Skeletal muscle cell (primary cell): ENCODE measurements at places on chromosomes 5 and 9.
A peak's percentile ranks its signal among the peaks of the same experiment; 100 is the strongest.

DNA sequence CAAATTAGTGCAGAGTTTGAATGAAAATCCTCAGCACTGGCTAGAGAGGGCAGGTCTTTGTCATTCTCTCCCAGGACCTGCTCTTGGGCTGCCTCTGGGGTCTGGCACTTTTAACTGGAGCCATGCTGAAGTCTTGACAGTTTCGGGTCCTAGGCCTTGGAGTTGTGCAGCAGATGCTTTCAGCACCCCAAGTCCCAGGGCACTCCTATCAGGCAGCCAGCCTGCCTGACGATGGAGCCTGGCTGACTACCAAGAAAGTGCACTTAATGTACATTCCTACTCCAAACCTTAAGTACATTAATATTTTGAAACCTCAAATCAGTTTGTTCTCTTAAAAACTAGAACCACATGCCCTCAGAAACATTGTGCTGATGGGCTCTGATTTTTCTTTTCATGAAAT lies 69.3 kb upstream of the CXCL14 start:
- DNase-seq = no peak

DNA sequence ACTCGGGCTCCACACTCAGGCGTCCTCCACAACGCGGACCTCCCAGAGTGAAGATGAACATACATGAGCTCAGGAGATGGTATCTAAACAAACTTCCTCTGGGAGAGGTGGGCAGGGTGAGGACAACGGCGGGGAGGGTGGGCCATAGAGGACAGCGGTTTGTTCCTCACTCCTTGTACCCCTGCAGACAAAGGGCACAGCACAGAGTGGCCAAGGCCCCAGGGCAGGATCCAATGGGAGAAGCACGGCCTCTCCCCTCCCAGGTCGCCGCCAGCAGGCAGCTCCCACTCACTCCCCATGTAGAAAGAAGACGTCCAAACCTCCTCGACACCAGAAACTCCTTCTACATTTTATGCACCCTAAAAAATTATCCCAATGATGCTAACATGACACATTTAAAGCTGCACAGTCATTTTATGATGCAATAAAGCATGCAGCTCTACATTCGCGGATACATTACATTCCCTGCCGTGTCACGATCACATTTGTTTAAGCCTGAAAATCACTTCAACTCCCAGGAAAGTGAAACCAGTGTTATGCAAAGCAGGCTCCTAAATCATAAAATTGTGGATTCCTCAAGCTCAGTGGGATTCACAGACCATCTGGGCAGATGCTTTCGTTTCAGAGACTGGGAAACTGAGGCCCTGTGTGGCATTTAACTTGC lies 87.5 kb upstream of the SARDH start:
- DNase-seq = peak; percentile 65

- no peak for DNase-seq
Observed at GRCh38 chr5:38319491-38319890, 61.1 kb downstream of the EGFLAM start.

DNA sequence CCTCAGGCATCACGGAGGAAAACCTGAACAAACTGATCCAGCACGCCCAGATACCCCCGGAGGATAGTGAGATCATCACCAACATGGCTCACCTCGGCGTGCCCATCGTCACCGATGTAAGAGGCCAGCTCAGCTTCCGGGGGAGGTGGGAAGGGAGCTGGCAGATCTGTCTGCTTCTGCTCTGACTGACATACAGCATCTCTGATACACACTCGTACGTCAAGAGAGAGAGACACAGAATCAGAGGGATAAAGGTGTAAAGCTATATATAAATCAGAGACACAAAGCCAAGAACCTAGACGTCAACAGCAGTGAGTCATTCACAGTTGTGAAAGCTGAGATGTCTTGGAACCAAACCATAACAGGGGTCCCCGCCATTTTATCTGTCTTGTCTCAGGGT lies 30.1 kb upstream of the CFAP157 start:
- no peak for DNase-seq

- DNase-seq = no peak
Observed at GRCh38 chr9:8825585-8826147, 1026.1 kb upstream of the DMAC1 start.

GRCh38 chr5:54146390-54146789 lies 164.0 kb downstream of the ARL15 start:
- no peak for DNase-seq

DNA sequence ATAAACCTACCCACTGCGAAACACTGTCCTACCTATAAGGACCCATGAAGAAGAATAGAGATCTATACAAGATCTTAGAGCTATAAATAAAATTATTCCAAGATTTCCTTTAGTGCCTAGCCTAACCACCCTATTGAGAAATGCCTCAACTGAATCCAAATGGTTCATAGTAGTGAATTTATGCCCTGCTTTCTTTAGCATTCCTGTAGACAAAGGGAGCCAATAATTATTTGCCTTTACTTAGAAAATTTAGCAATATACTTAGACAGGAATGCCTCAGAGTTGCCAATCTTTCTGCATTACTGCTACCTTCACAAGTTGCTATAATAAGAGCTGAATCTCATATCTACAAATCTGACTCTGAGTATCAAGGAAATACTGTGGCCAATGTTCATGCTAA lies 62.6 kb downstream of the PUM3 start:
- DNase-seq = no peak

DNA sequence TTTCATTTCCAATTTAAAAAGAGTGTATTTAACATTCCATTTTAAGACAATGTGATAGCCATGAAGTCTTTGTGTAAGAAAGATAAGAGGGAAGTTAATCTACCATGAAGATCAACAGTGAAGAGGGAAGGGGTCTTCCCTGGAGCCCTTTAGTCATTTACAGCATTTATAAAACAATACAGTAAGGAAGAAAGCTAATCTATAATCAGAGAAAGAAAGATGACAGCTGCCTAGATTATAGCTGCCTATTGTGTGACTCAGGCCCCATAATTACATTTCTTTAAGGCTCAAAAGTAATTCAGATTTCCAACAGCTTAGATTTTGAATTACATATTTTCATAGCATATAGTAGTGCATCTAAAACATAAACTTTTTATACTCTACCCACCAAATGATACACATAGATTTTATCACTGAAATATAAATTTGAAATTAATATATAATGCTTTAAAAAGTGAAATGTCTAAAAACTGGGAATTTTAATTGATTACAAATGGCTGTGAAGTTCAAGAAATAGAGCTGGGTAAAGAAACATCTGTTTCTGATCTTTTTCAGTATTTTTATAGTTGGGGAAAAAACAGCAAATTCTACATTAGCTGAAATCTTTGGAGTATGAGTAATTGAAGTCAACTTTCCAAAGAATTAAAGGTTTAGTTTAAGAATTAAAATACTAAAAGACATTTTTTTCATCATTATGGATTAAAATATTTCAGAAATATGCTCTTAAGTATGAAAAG lies 89.6 kb downstream of the RIC1 start:
- no peak for DNase-seq

- DNase-seq = no peak
Observed at GRCh38 chr5:167821151-167821550, 470.3 kb upstream of the WWC1 start.

DNA sequence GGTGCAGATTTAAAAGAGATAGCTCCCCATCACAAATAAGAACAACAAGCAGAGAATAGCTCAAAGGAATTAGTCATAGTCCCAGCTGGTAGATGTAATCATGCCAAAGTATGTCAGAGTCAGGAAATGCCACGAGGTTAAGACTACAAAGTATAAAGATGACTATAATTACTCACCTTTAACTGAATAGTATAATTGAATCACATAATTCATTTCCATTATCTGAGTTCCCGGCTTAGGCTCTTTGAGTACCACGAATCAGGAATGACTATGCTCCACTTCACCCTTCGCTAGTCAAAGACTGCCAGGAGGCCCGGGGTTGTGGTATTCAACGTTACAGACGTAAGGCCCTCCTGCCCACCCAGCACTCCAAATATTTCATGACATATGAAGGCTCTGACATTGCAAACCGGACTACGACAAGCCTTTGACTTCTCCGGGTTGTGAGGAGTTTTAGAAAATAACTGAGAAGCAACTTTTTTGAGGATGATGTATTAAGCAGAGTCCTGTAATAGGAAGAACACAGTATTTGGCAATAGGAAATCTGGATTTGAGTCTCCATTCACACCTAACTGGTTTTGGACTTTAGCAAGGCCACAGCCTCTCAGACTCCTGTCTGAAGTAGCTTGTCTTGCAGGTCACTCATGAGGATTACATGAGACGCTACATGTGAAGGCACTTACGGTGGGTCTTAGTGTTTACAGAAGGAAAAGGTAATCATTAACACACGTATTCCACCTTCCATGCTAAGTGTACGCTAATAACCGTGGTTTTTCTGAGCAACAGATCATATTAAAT lies 64.6 kb downstream of the ENC1 start:
- peak; percentile 52 for DNase-seq

DNA sequence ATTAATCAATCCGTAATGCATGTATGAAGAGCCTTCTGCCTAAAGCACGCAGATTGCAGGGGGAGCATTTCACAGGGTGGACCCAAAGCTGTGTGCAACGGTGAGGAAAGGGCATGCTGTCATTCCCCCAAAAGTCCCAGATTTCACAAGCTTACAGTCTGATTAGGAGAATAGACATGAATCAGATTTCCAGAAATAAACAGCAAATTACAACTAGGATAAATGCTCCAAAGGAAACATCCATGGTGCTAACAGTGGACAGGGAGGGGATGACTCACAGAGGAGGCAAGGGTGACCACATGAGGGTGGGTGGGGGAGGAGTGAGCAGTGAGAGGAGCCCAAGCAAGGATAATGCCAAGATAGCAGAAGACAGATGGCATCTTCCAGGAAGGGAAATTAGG lies 258.4 kb upstream of the TAS2R1 start:
- DNase-seq = peak; percentile 76

GRCh38 chr5:36658038-36658756 lies 51.8 kb downstream of the SLC1A3 start:
- no peak for DNase-seq

- no peak for DNase-seq
Observed at GRCh38 chr9:108078375-108078774, 588.8 kb upstream of the KLF4 start.

DNA sequence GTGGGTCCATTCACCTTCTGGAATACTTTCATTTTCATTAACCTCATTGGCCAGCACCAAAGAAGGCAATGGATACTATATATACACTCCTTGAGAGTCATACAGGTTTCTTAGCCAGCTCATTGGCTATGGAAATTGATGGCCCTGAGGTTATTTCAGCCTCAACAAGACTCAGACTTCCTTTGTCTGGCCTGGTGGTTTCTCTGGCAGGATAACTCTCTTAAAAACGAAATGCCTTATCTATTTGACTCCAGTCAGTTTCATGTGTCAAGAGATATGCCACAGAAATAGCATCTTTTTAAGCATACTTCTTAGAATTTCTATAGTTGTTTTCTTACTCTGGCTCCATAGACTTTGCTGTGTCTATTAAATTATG lies 28.9 kb downstream of the CDH9 start:
- no peak for DNase-seq

- no peak for DNase-seq
Observed at GRCh38 chr9:98176391-98177259, 15.8 kb downstream of the CORO2A start.

- no peak for DNase-seq
Observed at GRCh38 chr5:149448831-149449714, 70.0 kb upstream of the IL17B start.

DNA sequence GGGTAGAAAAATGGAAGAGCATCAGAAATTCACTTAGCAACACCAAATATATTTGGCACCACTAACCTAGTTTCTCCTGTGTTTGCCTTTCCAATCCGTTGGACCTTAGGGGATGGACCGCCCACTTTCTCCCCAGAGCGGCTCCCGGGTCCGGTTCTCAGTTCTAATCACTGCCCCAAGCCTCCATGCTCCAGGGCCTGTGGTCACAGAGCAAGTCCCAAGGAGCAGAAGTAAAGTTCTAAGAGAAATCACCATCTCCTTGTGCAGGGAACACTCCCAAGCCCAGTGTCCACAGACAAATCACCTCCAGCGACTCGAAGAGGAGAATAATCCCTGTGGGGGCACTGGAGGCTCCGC lies 728 bp upstream of the SLC1A1 start:
- no peak for DNase-seq

GRCh38 chr5:133445744-133446143 lies 166.6 kb downstream of the FSTL4 start:
- no peak for DNase-seq

DNA sequence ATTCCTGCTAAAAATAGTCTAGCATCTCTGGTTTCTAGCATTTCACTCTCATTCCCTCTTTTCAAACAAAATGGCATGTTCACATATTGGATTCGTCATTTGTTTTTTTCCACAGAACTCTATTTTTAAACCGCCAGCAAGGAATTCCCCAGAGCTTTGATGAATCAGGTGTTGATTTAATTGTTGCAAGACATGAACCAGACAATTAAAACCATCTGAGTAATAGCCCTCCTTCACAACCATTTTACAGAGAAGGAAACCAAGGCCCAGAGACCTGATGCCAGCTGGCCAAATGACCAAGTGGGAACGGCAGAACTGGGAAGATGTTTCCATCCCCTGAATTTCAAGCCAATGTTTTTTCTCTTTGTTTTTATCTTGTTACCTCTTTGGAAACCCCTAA lies 167.0 kb downstream of the CAAP1 start:
- peak; percentile 0 for DNase-seq

DNA sequence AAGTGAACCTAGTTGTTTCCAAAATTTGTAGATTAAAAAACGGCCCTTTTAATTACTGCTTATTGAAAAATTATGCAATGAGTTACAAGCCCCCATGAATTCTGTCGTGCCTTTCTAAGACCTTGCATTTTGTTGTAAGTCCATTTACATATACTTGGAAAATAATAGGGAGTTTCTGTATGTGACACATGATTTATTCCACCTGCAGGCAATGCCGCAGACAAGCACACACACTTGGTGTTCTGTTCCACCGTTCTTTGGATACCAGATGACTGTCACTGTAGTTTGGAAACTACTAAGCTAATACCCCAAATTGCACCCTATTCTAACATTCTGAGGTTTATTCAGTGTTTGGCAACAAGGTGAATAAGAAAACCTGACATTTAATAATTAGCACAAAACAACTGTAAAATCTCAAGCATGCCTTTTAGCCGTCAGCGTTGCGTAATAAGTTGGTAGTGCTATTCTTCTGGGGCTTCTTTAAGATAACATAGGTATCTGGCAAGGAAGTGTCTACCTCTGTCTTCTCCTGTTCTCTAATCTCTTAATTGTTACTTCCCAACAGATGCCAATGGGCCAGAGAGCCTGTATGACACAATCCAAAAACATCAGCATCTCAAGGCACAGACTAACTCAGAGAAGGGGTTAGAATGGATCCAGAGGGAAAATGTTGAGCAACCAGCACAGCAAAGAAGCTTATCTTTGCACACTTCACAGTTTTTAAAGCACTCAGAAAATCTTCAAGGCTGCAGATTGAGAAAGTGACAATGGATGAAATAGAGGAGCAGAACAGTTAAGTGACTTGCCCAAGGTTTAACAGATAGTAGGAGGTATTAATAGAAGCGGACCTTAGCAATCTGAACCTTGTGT lies 48.2 kb upstream of the DPYSL3 start:
- DNase-seq = no peak

DNA sequence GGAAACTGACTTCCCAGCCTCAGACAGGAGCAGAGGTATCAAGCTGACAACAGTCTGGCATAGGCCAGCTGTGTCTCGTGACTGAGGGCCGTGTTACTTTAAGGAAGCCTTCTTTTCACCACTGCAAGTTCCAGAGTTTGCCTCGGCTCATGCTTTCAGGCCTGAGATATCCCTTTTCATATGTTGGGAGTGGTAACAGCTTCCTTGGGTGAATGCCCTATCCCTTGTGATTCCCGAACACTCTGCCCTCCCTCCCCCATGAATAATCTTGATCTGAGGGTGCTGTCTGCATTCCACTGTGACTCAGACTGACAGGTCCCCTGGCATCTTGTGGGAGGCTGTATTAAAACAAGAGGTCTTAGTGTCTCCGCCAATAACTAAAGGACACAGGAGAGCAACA lies 49.7 kb upstream of the ARL15 start:
- DNase-seq = no peak

- DNase-seq = no peak
Observed at GRCh38 chr5:4337519-4337918, 741.9 kb downstream of the IRX1 start.
